Thymus (tissue), 14 donors: ENCODE measurements at places on chromosomes 1 and 21. TPM values are rescaled to one million over a fixed set of nuclear protein-coding genes. Genes with fewer than 3 reads are reported as not detected.

- H3K36me3 ChIP-seq: no peaks in the 10 kb centered on the region
- H3K4me1 ChIP-seq: peaks cover under 1% of the 10 kb centered on the region
- no peak overlapping the region for H3K27ac ChIP-seq
- no peak for DNase-seq
- no peak overlapping the region for H3K4me3 ChIP-seq
Observed at GRCh38 chr1:201643835-201644104, 104.8 kb downstream of the NAV1 start.

Gene UCHL5
- 24.5 TPM for total RNA-seq

DNA sequence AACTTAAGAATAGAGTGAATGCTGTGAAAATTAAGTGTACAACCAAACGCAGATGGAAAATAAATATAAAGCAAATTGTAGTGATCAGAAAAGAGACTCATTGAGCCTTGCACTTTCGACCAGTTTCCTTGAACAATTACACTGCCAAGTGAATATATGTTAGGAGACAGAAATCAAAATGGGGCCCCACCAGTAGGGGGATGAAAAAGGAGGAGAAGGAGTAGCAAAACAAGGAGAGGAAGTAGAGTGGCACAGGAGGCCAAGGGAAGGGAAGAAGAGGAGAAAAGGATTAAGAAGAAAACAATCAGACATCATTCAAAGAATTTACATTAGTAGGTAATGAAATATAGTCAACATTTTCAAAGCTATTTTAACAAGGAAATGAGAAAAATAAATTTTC lies 1770.6 kb downstream of the PLA2G4A start:
- H3K4me1 ChIP-seq: no peaks in the 10 kb centered on the region
- H3K27ac ChIP-seq: no peak overlapping the region
- DNase-seq: no peak
- no peaks in the 10 kb centered on the region for H3K27me3 ChIP-seq
- H3K4me3 ChIP-seq: no peak overlapping the region

DNA sequence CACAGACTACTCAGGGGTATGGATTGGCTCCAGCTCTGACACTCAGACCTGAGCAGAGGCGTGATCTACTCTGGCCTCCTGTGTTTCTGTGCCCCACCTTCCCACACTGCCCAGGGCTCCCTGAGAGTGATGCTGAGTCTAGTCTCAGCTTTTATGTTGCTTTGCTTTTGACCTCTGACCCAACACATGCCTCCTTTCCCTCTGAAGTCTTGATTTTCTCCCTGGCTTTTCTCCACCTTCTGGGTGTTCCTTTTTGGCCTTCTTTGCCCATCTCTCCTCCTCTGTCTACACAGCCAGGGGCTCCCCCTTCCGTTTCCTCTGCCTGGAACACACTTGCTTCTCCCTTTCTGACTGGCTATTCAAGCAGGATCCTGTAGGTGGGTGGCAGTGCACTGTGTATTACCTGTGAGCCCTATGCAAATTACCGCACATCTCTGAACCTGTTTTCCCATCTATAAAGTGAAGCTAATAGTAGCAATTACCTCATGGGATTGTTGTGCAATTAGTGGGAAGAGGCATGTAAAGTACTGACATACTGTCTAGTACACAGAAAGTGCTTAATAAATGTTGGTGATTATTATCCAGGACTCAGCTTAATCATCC lies 13.7 kb upstream of the MEX3A start:
- no peak overlapping the region for H3K4me3 ChIP-seq
- H3K27me3 ChIP-seq: peaks cover 65% of the 10 kb centered on the region
- no peaks in the 10 kb centered on the region for H3K36me3 ChIP-seq
- DNase-seq: no peak

DNA sequence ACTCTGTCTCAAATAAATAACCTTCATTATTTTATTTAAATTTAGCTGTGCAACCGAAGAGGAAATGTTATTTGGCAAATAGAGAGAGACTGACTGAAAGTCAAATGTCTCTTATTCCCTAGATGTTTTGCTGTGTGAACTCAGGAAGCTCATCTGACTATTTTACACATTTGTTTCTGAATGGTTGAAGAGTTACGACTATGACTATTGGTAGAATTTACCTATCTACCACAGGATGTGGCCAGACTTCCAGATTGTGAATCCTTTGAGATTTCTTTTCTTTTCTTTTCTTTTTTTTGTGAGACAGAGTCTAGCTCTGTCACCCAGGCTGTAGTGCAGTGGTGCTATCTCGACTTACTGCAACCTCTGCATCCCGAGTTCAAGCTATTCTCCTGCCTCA lies 5.3 kb upstream of the SDE2 start:
- H3K27me3 ChIP-seq: no peaks in the 10 kb centered on the region
- no peaks in the 10 kb centered on the region for H3K36me3 ChIP-seq
- peaks cover 25% of the 10 kb centered on the region for H3K4me1 ChIP-seq
- H3K4me3 ChIP-seq: no peak overlapping the region

GRCh38 chr1:230500063-230500462 lies 73.9 kb upstream of the PGBD5 start:
- DNase-seq: no peak
- H3K4me1 ChIP-seq: no peaks in the 10 kb centered on the region
- no peaks in the 10 kb centered on the region for H3K36me3 ChIP-seq

Gene PTPN14
- total RNA-seq: 1.3 TPM

- no peak overlapping the region for H3K27ac ChIP-seq
- no peak for DNase-seq
- H3K27me3 ChIP-seq: no peaks in the 10 kb centered on the region
- H3K4me1 ChIP-seq: peaks cover 7% of the 10 kb centered on the region
- H3K4me3 ChIP-seq: no peak overlapping the region
- H3K36me3 ChIP-seq: no peaks in the 10 kb centered on the region
Observed at GRCh38 chr1:198939956-198940355, 301.1 kb downstream of the PTPRC start.

Gene PLXNA2
- total RNA-seq: 1.9 TPM

DNA sequence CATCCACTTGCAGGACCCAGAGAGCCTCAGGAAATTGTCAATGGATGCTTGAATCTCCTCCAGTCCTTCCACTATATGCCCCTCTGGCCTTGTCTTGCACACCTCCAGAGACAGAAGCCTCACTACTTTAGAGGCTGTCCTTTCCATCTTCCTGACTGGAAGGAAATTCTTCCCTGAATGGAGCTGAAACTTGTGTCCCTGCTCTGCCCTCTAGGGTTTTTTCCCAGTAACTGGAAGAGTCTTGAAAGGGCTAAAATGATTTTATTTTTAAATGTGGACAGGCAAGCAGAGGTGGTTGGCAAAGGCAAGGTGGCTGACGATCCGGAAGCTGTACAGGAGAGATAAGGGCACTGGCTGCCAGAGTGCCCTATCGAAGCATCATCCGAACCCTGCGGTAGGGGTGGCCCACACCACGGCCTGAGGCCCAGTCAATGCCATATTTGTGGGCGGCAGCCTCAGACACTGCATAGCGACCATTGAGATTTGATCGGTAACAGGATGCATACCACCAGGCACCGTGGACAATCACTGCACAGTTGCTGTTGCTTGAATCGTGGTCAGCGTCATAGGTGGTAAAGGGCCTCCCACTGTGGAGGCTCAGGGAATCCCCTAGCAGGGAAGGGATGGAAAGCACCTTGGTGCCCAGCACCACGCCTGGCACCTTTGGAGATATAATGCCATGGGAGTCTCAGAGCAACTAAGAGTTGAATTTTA lies 2.3 kb upstream of the MAP3K6 start:
- no peak overlapping the region for H3K27ac ChIP-seq
- H3K4me1 ChIP-seq: peaks cover 10% of the 10 kb centered on the region
- no peak overlapping the region for H3K4me3 ChIP-seq
- no peak for DNase-seq
- no peaks in the 10 kb centered on the region for H3K36me3 ChIP-seq
- H3K27me3 ChIP-seq: peaks cover 32% of the 10 kb centered on the region

GRCh38 chr1:9062846-9063245 lies 6.6 kb downstream of the SLC2A5 start:
- no peaks in the 10 kb centered on the region for H3K27me3 ChIP-seq
- H3K27ac ChIP-seq: no peak overlapping the region
- H3K4me1 ChIP-seq: peaks cover 5% of the 10 kb centered on the region
- H3K4me3 ChIP-seq: no peak overlapping the region
- no peaks in the 10 kb centered on the region for H3K36me3 ChIP-seq

GRCh38 chr1:40377512-40377911 lies 4.0 kb downstream of the SMAP2 start:
- H3K4me3 ChIP-seq: no peak overlapping the region
- H3K4me1 ChIP-seq: peaks cover 32% of the 10 kb centered on the region

Gene DCST1
- not detected for total RNA-seq
